ENCODE measurements at places on chromosomes 11 and 22. TPM values are rescaled to one million over a fixed set of nuclear protein-coding genes. Genes with fewer than 3 reads are reported as not detected.

The SEC14L2 gene
- total RNA-seq, result 74.6 TPM

The TSSK2 gene
- total RNA-seq, result not detected

The PTGDR2 gene
- total RNA-seq, result 0.36 TPM

The SYNGR1 gene
- 0.59 TPM for total RNA-seq

The AGBL2 gene
- total RNA-seq, result 4.4 TPM

The LARGE2 gene
- total RNA-seq, result 2.7 TPM

The PATE4 gene
- total RNA-seq, result not detected

The EMSY gene
- 21.8 TPM for total RNA-seq

The SCGB1A1 gene
- not detected for total RNA-seq

The INPP5J gene
- total RNA-seq, result 0.69 TPM

The OR52I2 gene
- not detected for total RNA-seq

The RPS6KA4 gene
- 9.2 TPM for total RNA-seq

The ELMOD1 gene
- not detected for total RNA-seq

The KCNJ1 gene
- total RNA-seq, result 0.22 TPM

The CAVIN3 gene
- total RNA-seq, result 0.27 TPM

The TENM4 gene
- total RNA-seq, result 0.22 TPM

The PLEKHB1 gene
- 30.8 TPM for total RNA-seq

The FAR1 gene
- 28.4 TPM for total RNA-seq

The SYT9 gene
- not detected for total RNA-seq

The CCND1 gene
- total RNA-seq, result 1.7 TPM

The MYRF gene
- total RNA-seq, result 0.31 TPM

The TRIM48 gene
- not detected for total RNA-seq

The TMPRSS5 gene
- 1.6 TPM for total RNA-seq

The PLEKHA7 gene
- 4.5 TPM for total RNA-seq

The USH1C gene
- not detected for total RNA-seq

The GAS2L1 gene
- total RNA-seq, result 0.28 TPM

The RASL10A gene
- total RNA-seq, result 0.30 TPM

The ZC3H12C gene
- total RNA-seq, result 0.17 TPM

The UBQLN3 gene
- total RNA-seq, result 0.08 TPM

The CAPRIN1 gene
- 107 TPM for total RNA-seq

The POU2AF3 gene
- total RNA-seq, result not detected

The CCDC73 gene
- not detected for total RNA-seq

The GAL3ST1 gene
- not detected for total RNA-seq

The PRRG4 gene
- total RNA-seq, result not detected

The SMIM35 gene
- 0.08 TPM for total RNA-seq

The LDHAL6A gene
- total RNA-seq, result not detected

The SLC22A25 gene
- total RNA-seq, result not detected

The MUC6 gene
- not detected for total RNA-seq

The BDNF gene
- total RNA-seq, result not detected

The CELF1 gene
- 103 TPM for total RNA-seq

The NDUFV1 gene
- 224 TPM for total RNA-seq

The MAPK8IP2 gene
- 0.31 TPM for total RNA-seq

The MMP10 gene
- total RNA-seq, result not detected

The SYT13 gene
- total RNA-seq, result not detected

The HTR3B gene
- total RNA-seq, result not detected

The PANX3 gene
- total RNA-seq, result not detected

The IGSF22 gene
- 4.0 TPM for total RNA-seq

The PPP2R5B gene
- total RNA-seq, result 16.8 TPM

The OR51B4 gene
- not detected for total RNA-seq

The TBX1 gene
- total RNA-seq, result not detected

The OR51B2 gene
- not detected for total RNA-seq

The OR56A1 gene
- total RNA-seq, result not detected

The CD3E gene
- total RNA-seq, result 515 TPM

The SCUBE1 gene
- total RNA-seq, result not detected

The SYT12 gene
- not detected for total RNA-seq

The DRD2 gene
- not detected for total RNA-seq

The SRSF8 gene
- total RNA-seq, result 67.2 TPM

The EHF gene
- not detected for total RNA-seq

The CDC42EP2 gene
- total RNA-seq, result not detected

The TMA7B gene
- 6.5 TPM for total RNA-seq

Measured in CD4-positive, alpha-beta T cell (primary cell).